Dermis microvascular lymphatic vessel endothelial cell (primary cell): ENCODE measurements at places on chromosomes 12 and 14. TPM values are rescaled to one million over a fixed set of nuclear protein-coding genes. Genes with fewer than 3 reads are reported as not detected.

Gene CPNE6
- total RNA-seq, result not detected in 2 replicates

Gene CCNT1
- 17.7 and 21.0 TPM in 2 replicates for total RNA-seq

Gene TSPAN19
- 0.13 TPM in 2 replicates for total RNA-seq

Gene FOXN4
- total RNA-seq, result not detected in 2 replicates

Gene PTCSC3
- total RNA-seq, result not detected in 2 replicates

Gene RFLNA
- total RNA-seq, result under 0.01 TPM in 2 replicates

Gene KCNJ8
- total RNA-seq, result under 0.01 TPM in 1 of 2 replicates, not detected in the other

Gene NAV3
- 2.3 and 10.8 TPM in 2 replicates for total RNA-seq

Gene C14orf132
- total RNA-seq, result 3.5 and 5.2 TPM in 2 replicates

Gene KRT6A
- total RNA-seq, result 0.13 TPM in 1 of 2 replicates, not detected in the other

Gene ZNF385A
- total RNA-seq, result 0.26 and 0.89 TPM in 2 replicates

Gene ANKRD33
- 0.13 and 0.26 TPM in 2 replicates for total RNA-seq
